ENCODE measurements at places on chromosomes 5 and 9. TPM values are rescaled to one million over a fixed set of nuclear protein-coding genes. Genes with fewer than 3 reads are reported as not detected.
A peak's percentile ranks its signal among the peaks of the same experiment; 100 is the strongest.

The RNF130 gene
- 12.5 TPM for total RNA-seq

The TMEM171 gene
- 3.3 TPM for total RNA-seq

- DNase-seq, result peak; percentile 89
Observed at GRCh38 chr9:12923468-12924009, 148.7 kb downstream of the LURAP1L start.

DNA sequence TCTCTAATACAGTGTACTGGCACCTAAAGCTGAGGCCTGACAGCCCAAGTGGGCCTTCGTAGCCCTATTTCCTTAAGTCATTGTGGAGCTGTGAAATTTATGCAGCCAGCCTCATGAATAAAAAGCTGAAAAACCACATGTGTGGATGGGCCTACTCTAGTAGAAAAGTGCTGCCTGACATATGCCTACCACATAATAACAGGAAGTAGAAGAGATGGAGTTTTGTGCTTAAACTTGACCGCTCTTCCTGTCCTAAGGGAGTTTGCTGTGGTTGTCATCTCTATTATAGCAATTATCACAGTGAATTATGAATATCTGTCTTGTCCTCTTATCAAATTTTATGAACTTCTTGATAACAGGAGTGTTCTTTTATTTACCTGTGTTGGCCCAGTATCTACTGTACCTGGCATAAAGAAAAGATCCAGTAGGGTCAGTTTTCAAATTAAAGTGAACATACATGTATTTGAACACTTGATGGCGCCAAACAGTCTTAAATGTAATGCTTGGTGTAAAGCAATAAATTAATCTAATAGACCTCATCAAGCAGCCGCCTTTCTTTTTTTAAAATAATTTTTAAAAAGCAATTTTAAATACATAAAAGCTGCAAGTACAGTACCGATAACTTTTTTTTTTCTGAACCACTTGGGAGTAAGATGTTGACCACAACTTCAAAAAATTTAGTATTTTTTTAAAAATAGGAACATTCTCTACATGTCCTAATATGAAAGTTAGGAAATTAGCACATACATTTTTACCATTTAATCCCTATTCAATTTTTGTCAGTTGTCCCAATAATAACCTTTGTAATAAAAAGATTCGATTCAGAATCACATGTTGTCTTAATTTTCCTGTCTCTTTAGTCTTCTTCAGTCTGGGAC lies 51.0 kb downstream of the FKTN start:
- peak; percentile 59 for DNase-seq

GRCh38 chr9:77022783-77023440 lies 3.5 kb downstream of the FOXB2 start:
- DNase-seq, result no peak

Measured in IMR-90 (cell line).